Natural killer cell treated with Interleukin-12 subunit alpha and Interleukin-12 subunit beta and Interleukin-15 and Interleukin-18, amount 100 ng/mL, for 72 hours (primary cell): ENCODE measurements at places on chromosomes 16 and 17.
A peak's percentile ranks its signal among the peaks of the same experiment; 100 is the strongest.

DNA sequence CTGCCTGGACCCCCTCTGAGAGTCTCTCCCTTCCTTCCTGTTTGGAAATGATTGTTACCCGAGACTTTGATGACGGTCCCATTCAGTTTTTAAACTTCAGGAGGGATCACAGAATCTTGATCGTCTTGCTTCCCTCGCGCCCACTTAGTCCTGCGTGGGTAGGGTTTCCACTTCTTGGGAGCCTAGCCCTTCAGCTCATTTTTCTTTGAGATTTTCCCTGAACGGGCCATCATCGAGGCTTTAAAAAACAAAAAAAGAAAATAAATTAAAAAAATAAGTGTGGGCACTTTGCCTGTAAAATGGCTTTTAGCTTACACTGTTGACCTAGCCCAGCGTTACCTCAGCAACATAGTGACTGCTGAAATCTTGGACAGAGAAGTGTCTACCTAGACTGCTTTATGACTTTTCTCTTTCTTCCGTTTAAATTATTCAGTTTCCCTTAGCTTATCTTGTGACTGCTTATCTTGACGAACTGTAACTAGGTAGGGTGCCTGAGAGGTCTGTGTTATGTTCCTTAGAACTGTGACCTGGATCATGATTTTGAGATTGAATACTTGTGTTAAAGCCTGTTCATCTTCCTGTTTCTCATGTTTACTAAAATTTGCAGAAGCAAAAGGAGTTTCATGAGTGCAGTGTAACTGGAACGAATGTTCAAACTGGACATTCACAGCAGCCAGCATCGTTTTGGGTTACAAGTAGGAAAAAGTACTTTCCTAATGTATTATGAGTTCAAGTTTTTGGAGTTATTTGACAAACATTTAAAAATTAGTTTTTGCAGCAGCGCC is 874 bp downstream of the WWP2 start:
- peak overlapping the region; percentile 91 for H3K27ac ChIP-seq
- no peaks in the 10 kb centered on the region for H3K27me3 ChIP-seq
- H3K36me3 ChIP-seq, result no peaks in the 10 kb centered on the region
- peaks cover 31% of the 10 kb centered on the region for H3K4me1 ChIP-seq
- DNase-seq, result no peak

- H3K4me1 ChIP-seq, result peaks cover 19% of the 10 kb centered on the region
- peaks cover 4% of the 10 kb centered on the region for H3K36me3 ChIP-seq
- H3K4me3 ChIP-seq, result no peak overlapping the region
Measured at GRCh38 chr17:42780851-42781638, 635 bp downstream of the WNK4 start.

- H3K4me3 ChIP-seq, result peak overlapping the region; percentile 30
- H3K4me1 ChIP-seq, result peaks cover 21% of the 10 kb centered on the region
- DNase-seq, result no peak
Measured at GRCh38 chr17:45428931-45429338, 3.7 kb downstream of the ARHGAP27 start.

DNA sequence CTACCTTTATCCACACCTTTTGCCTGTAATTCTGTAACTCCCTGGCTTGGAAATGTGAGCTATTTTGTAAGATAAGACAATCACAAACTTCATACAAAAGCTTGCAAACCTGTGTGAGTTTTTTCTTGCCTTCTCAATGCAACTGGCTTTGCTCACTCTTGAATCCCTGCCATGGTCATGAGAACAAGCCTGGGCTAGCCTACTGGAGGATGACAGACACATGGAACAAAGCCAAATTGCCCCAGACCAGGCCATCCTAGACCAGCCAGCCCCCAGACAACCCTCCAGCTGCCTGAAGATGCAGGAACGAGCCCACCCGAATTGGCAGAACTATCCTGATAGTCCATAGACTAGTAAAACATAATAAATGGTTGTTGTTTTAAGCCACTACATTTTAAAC is 466.6 kb upstream of the ERCC4 start:
- no peak overlapping the region for H3K4me3 ChIP-seq
- no peaks in the 10 kb centered on the region for H3K27me3 ChIP-seq
- no peaks in the 10 kb centered on the region for H3K4me1 ChIP-seq
- H3K27ac ChIP-seq, result no peak overlapping the region

- H3K27me3 ChIP-seq, result peaks cover 36% of the 10 kb centered on the region
- H3K36me3 ChIP-seq, result no peaks in the 10 kb centered on the region
- H3K4me3 ChIP-seq, result no peak overlapping the region
- H3K27ac ChIP-seq, result no peak overlapping the region
Measured at GRCh38 chr16:54148974-54149373, 137.6 kb downstream of the IRX3 start.

GRCh38 chr17:76331083-76331482 is 22.6 kb downstream of the PRPSAP1 start:
- H3K36me3 ChIP-seq, result peaks cover 4% of the 10 kb centered on the region
- no peak overlapping the region for H3K4me3 ChIP-seq
- peaks cover 6% of the 10 kb centered on the region for H3K4me1 ChIP-seq
- no peak for DNase-seq
- H3K27ac ChIP-seq, result peak overlapping the region; percentile 7
- no peaks in the 10 kb centered on the region for H3K27me3 ChIP-seq

GRCh38 chr16:50719401-50720337 is 22.2 kb upstream of the CYLD start:
- DNase-seq, result no peak
- no peak overlapping the region for H3K27ac ChIP-seq
- H3K4me3 ChIP-seq, result no peak overlapping the region
- no peaks in the 10 kb centered on the region for H3K27me3 ChIP-seq
- H3K36me3 ChIP-seq, result peaks cover 24% of the 10 kb centered on the region
- peaks cover 37% of the 10 kb centered on the region for H3K4me1 ChIP-seq

GRCh38 chr17:28675490-28675889 is 13.5 kb downstream of the SUPT6H start:
- no peak for DNase-seq
- no peak overlapping the region for H3K4me3 ChIP-seq
- no peaks in the 10 kb centered on the region for H3K4me1 ChIP-seq
- H3K36me3 ChIP-seq, result peaks cover 31% of the 10 kb centered on the region

- no peak overlapping the region for H3K4me3 ChIP-seq
- no peak overlapping the region for H3K27ac ChIP-seq
- peaks cover 6% of the 10 kb centered on the region for H3K36me3 ChIP-seq
- H3K4me1 ChIP-seq, result no peaks in the 10 kb centered on the region
Measured at GRCh38 chr16:63850979-63851378, 1270.9 kb downstream of the CDH11 start.

DNA sequence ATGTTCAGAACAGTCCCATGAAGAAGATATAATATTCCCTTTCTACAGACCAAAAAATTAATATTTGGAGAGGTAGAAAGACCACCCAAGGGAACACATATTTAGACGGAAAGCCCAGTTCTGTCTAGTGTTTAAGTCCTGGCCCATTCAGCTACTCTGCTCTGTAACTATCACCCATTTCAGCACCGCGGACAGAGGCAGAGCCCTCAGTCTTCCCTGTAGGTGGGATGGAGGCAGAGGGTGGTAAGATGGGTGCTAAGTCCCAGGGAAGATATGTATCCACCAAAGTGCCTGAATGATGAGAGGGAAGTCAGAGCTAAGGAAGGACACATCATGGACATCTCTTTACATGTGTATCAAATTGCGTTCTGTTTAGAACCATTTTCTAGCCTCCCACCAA is 27.8 kb upstream of the C16orf78 start:
- no peaks in the 10 kb centered on the region for H3K36me3 ChIP-seq
- no peak overlapping the region for H3K27ac ChIP-seq
- H3K27me3 ChIP-seq, result peaks cover 4% of the 10 kb centered on the region
- no peak for DNase-seq
- H3K4me1 ChIP-seq, result no peaks in the 10 kb centered on the region

GRCh38 chr17:38352245-38353085 is 821 bp downstream of the SOCS7 start:
- peak overlapping the region; percentile 43 for H3K27ac ChIP-seq
- H3K4me3 ChIP-seq, result peak overlapping the region; percentile 82
- H3K27me3 ChIP-seq, result no peaks in the 10 kb centered on the region
- no peak for DNase-seq

- peak overlapping the region; percentile 64 for H3K27ac ChIP-seq
- H3K27me3 ChIP-seq, result no peaks in the 10 kb centered on the region
- no peaks in the 10 kb centered on the region for H3K36me3 ChIP-seq
- H3K4me1 ChIP-seq, result peaks cover 4% of the 10 kb centered on the region
- no peak overlapping the region for H3K4me3 ChIP-seq
- DNase-seq, result no peak
Measured at GRCh38 chr17:61209106-61209439, 190.6 kb upstream of the TBX2 start.

DNA sequence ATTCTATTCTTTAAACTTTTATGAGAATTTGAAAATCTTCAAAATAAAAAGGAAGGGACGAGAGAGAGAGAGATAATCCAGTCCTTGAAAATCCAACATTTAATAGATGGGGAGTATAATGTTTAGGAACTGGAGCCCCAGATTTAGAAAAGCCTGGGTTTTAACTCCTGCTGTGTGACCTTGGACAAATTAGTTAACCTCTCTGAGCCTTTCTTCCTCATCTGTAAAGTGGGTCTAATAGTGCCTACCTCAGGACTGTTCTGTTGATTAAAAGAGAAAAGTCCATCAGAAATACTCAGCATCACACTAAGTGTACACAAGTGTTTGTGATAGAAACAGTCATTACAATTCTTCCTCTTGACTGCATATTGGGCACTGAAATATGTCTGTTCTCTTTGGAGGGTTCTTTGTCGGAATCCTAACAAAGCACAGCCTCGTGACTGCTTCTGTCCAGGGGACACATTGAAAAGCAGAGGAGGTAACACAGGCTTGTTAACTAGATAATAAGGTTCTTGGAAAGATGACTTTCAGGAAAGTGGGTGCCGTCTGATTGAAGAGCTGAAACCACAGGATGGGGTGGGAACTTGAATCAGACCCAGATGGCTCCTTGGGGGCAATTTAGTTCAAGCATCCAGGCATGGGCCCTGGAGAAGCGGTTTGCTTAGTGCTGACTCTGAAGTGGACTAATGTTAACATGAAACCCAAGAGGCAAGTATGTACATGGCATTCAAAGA is 128.2 kb downstream of the CLEC16A start:
- peaks cover 68% of the 10 kb centered on the region for H3K4me1 ChIP-seq
- peaks cover 21% of the 10 kb centered on the region for H3K36me3 ChIP-seq
- H3K27me3 ChIP-seq, result no peaks in the 10 kb centered on the region
- H3K4me3 ChIP-seq, result peak overlapping the region; percentile 42
- no peak for DNase-seq

- H3K27me3 ChIP-seq, result no peaks in the 10 kb centered on the region
- DNase-seq, result no peak
- H3K4me1 ChIP-seq, result peaks cover 13% of the 10 kb centered on the region
- H3K4me3 ChIP-seq, result peak overlapping the region; percentile 41
- no peaks in the 10 kb centered on the region for H3K36me3 ChIP-seq
Measured at GRCh38 chr16:90008708-90009145, 10.5 kb downstream of the DBNDD1 start.

- H3K36me3 ChIP-seq, result no peaks in the 10 kb centered on the region
- H3K4me3 ChIP-seq, result no peak overlapping the region
- peaks cover 43% of the 10 kb centered on the region for H3K27me3 ChIP-seq
- no peak for DNase-seq
- H3K4me1 ChIP-seq, result no peaks in the 10 kb centered on the region
Measured at GRCh38 chr17:28295677-28296578, 23.1 kb upstream of the TMEM97 start.
